GM13977 (cell line): ENCODE measurements at places on chromosomes 5 and 9.

DNA sequence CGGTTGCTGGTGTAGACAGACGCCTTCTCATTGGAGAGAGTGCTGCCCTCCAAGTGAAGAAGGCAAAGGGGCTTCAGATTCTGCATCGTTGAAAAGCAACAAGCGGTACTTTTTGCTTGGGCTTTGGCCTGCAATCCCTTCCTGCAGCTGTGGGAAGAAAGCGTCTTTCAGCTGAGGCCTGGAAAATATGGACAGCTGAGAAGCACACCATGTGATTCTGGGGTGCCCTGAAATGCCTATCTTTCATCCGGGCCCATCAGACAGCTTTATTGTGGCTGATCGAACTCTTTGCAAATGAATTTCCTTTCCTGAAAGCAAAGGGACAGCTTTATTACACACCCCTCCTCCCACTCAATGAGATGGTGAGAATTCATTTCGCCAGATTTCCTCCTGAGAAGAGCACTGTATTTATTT, 74.0 kb downstream of the NSG2 start:
- DNase-seq: no peak

- DNase-seq: no peak
These were observed 6.8 kb upstream of the FST start for GRCh38 chr5:53473633-53474032.

DNA sequence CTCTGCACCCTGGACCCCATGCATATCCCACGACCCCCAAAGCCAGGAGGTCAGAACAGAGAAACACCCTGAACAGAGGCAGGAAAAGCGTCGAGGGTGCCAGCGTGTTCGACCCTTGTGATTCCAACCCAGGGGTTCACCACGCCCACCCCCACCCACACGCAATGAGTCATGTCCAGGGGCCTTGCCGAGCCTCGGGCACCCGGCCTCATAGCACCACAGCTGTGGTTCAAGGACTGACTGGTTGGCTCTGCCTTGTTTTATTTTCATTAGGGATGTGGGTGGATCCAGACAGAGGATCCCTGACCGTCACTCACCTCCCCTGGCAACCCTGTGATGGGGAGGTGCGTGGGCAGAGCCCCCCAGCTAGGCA, 9.5 kb upstream of the QSOX2 start:
- DNase-seq: no peak

GRCh38 chr9:97975376-97975775, 7.8 kb upstream of the ANP32B start:
- no peak for DNase-seq

DNA sequence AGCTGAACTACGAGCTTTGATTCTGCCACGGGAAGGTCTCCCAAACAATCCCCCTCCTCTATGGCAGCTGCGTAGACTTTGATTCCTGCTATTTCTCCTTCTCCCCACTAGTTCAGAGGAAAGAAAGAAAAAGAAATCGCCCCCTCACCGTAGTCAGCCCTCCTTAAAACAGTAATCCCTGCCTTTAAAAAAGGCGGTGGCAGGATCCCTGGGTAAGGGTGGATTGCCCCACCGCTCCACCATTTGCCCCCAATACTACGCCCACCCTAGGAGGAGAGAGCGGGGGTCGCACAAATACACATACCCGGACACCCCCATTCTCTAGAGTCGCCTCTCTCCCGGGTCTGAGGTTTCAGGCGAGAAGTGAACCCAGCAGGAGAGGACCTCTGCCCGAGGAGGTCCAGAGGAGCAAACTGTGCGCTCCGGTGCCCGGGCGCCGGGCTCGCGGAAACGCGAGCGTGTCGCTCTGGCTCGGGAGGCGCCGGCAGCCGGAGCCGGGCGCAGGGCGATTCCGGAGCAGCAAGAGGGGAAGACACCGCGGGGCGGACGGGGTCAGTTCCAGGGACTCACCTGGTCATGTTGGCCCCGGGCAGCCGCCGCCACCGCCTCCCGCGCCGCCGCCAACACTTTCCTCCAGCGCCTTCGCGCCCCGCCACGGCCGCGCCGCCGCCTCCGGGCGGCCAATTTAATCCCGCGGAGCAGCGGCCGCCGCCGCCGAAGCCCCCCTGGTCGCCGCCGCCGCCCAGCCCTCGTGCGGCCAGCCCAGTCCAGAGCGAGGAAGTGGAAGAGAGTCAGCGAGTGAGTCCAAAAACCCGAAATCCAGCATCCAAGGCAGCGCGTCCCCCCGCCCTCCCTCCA, 1057.7 kb upstream of the DMAC1 start:
- peak; percentile 28 for DNase-seq

DNA sequence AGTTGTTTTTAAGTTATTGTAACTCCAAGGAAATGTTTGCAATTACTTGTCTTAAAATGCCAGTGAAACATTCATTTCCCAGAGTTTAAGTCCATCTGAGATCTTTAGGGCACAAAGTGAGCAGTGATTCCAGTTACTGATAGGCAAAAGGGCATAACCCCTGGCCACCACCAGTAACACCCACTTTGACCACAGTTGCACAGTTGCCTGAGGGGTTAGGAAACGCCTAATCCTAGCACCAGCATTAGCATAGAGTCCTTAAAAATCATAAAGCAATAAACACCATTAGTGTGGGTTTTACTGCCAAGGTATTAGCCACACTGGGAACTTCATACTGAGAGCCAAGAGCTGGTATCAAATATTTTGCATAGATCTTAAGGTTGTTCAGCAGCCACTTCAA, 143.9 kb downstream of the SNCAIP start:
- no peak for DNase-seq

GRCh38 chr9:135343837-135344522, 135.6 kb upstream of the PPP1R26 start:
- DNase-seq: peak; percentile 84

GRCh38 chr5:179406031-179406961, 61.0 kb upstream of the ADAMTS2 start:
- DNase-seq: no peak

GRCh38 chr9:136694163-136694871, 7.1 kb upstream of the AGPAT2 start:
- DNase-seq: peak; percentile 78

DNA sequence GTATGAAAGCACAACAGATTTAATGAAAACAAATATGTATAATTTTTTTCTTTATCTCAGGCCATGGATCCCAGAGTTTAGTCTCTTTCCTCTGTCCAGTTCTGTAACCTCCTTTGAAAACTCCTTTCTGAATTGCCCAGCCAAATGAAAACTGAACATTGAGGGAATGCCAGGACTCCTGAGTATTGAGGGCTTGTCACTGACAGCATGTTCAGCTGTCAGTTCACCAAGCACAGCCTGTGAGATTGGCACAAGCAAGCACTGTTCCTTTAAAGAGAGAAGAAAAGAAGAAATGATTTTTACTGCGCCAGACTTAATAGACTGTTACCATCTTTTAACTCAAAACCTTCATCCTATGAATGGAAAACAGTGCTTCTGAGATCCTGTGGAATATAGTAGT, 27.3 kb downstream of the TTC1 start:
- no peak for DNase-seq

GRCh38 chr5:15995341-15996052, 184.1 kb downstream of the MARCHF11 start:
- no peak for DNase-seq

DNA sequence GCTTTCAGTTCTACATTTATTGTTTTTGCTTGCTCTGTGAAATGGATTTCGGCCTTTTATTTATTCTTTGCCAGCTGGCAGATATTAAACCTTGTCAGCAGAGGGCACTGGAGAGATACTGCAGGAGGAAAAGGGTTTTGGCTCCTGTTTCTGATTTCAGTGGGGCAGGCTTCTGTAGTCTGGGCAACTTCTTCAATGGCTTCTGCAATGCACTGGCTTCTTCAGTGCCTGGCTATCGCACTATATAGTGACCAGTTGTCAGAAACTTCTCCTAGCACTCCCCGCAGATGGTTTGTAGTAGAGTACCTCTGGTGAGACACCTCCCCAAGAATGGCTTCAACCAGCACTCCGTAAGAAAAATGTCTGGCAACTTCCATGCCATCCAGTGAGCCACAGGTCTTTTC, 3.2 kb upstream of the NFX1 start:
- peak; percentile 69 for DNase-seq

- no peak for DNase-seq
These were observed 11.7 kb upstream of the NSMF start for GRCh38 chr9:137470785-137471184.

DNA sequence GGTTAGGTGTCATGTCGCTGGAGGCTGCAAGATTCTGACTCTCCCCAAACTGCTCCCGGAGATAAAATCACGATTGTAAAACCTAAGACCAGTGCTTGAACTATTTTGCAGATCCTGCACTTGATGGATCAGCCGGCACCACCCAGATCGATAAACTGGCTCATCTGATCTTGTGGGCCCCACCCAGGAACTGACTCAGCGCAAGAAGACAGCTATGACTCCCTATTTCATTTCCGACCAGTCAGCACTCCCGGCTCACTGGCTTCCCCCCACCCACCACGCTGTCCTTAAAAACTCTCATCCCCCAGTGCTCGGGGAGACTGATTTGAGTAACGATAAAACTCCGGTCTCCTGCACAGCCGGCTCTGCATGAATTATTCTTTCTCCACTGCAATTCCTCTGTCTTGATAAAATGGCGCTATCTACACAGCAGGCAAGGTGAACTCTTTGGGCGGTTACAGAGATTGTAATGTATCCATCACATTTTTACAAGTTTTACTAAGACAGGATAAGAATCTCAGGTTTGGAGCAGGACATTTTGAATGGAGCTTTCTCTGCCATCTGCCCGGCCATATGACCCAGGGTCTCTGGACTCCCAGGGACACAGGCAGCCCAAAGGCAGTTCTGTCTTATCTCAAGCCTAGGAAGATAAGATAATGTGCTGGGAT, 10.6 kb upstream of the PPP1R26 start:
- DNase-seq: no peak

DNA sequence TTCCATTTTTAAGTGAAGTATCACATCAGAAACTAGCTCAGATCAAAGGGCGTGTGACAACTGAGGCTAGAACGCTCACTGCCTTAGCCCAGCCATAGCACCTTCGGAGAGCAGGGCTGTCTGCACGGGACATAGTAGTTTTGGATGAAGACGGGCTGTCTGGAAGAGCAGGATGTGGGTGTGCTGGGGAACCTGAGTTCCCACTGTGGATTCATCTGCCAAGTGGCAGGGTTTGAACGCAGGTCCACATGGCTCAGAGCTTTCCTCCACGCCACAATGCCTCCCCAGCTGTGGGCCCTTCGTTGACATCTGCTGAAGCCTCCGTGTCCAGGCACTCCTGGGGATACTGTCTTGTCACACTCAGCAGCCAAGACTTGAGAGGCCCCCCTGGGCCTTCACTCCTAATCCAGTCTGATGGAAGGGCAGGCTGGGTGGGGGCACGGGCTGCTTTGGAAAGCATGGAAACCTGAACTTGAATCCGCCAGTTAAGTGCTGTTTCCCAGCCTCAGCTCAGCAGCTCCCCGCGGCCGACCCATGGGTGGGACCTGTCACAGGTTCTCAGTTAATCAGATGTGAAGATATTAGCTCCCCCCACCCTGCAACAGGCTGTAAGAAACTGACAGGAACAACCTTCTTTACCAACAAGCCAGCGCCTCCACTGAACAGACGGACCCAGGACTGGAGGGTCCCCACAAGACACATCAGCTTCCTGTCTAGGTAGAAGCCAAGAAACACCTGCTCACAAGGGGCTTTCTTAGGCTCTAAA, 228.1 kb downstream of the FANCC start:
- no peak for DNase-seq

DNA sequence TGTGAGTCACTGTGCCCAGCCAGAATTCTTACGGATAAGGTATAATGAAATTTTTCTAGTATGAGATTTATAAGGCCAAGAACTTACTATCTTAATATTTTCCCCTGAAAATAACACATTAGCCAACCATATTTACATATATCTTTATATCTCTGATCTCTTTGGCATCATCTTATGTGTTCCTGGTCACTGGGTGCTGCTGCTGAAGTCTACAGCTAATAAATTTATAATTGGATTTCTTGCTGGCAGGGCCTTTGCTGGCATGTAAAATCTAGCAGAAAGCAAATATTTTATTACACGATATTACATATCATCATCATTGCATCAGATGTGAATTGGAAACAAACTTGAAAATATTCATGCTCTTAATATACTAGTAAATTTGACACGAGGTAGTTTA, 590.7 kb downstream of the ANXA1 start:
- no peak for DNase-seq

DNA sequence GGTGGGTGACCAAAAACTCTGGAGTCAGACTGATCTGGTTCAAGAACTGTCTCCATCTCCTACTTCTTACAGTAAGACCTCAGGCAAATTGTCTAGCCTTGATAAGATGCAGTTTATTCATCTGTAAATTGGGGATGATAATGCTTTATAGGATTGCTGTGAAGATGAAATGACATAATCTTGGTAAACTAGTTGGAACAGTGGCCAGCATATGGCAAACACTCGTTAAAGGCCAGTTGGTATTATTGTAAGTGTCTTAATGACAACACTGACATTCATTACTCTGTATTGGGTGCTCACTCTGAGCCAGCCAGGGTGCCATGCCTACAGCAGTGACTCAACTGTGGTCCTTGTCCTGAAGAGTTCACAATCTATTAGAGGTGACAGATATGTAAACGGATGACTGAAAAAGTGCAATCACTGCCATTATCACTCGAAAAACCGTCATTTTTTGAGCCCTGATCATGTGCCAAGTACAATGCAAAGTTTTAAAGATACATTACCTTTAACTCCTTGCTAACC, 84.9 kb upstream of the HSPA9 start:
- no peak for DNase-seq

- DNase-seq: peak; percentile 80
These were observed 4.1 kb downstream of the MRPS2 start for GRCh38 chr9:135504262-135505243.

- no peak for DNase-seq
These were observed 12.8 kb downstream of the JADE2 start for GRCh38 chr5:134538296-134538695.

DNA sequence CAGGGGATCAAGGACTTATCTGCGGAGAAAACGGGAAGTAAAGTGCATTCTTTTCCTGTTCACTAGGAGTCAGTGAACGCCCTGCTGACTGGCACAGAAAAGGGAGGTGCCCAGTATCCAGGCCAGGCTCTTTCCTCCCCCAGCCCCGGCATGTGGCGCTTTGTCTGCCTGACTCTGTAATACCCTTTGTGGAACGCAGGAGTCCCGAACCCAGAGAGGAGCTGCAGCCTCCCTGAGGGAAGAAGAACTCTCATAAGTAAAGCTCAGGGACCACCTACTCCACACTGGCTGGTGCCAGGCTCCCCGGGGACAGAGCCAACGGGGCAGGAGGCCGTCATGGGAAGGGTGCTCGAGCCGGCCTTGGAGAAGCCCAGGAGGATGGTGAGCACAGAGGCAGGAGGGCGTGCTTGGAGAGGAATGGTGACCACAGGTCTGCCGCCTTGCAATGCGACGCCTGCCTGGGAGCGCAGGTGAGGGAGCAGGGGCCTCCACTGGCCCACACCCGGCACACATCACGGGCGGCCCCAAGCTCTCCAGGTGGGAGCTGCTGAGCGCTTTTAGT, 31.5 kb downstream of the VAV2 start:
- no peak for DNase-seq

- no peak for DNase-seq
These were observed 156.4 kb upstream of the IRX4 start for GRCh38 chr5:2039180-2039531.
